Large intestine (tissue), 12 donors: ENCODE measurements at places on chromosomes 16 and 17. TPM values are rescaled to one million over a fixed set of nuclear protein-coding genes. Genes with fewer than 3 reads are reported as not detected.

The TBX2 gene
- 12.0 TPM for polyA plus RNA-seq

The CD300LF gene
- 2.2 TPM for polyA plus RNA-seq

The STH gene
- polyA plus RNA-seq = not detected

GRCh38 chr17:21573961-21574610, 118.2 kb upstream of the KCNJ18 start:
- DNase-seq = peak; percentile 14

The SOST gene
- not detected for polyA plus RNA-seq

The CCDC78 gene
- polyA plus RNA-seq = 1.9 TPM

DNA sequence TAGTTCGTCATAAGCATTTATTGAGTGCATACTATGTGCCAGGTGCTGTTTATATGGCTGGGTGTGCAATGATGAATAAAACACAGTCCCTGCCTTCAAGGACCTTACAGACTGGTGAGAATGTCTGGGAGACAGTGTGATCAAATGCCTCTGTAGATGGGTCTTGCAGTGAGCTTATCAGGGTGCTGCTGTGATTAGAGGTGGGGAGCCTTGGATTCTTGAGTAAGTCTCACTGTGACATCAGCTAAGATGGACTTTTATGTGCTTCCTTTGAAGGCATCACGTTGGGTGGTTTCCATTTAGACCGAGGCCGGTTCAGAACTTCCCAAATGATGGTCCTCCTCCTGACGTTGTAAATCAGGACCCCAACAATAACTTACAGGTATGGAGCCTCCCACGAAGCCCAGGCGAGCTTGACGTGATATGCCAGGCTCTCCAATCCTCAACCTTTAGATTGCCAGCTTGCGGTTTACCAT, 10.0 kb downstream of the HERPUD1 start:
- DNase-seq = no peak

GRCh38 chr16:55149622-55150021, 174.4 kb upstream of the IRX6 start:
- no peak for DNase-seq

The TEKT1 gene
- 0.25 TPM for polyA plus RNA-seq

The TP53TG3C gene
- polyA plus RNA-seq = not detected

- no peak for DNase-seq
Observed at GRCh38 chr17:67549820-67550219, 167.9 kb upstream of the NOL11 start.

GRCh38 chr17:74779948-74780400, 3.8 kb upstream of the NAT9 start:
- DNase-seq = no peak

The G6PC3 gene
- 57.5 TPM for polyA plus RNA-seq

DNA sequence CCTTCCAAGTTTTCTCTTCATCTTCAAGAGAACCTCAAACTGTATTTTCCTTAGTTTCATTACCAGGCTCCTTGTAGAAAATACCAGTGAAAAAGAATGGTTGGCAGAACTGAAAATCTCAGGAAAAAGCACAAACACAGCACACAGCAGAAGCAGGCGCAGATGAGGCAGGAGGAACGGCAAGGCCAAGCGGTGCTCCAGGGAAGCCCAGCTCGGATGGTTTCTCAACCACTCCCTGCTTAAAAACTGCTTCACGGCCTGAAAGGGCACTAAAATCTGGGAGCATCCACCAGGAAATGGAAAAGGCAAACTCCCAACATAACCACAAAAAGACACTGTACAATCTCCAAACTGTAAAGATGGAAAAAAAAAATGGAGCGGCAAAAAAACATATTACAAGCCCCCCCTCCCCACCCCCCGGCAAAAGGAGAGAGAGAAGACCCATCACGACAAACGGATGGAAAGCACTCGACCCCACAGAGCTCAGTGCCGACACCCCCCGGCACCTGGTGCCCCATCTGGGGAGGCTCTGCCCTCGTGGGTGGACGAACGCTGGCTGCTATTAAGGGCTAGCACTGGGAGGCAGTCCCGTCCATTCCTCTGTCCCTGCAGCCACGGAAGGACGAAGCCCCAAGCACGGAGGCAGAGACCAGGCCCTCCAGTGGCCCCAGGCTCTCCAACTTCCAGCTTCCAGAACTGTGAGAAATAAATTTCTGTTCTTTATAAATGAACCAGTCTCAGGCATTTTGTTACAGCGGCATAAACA, 127.5 kb downstream of the ZNF778 start:
- DNase-seq = no peak

- DNase-seq = no peak
Observed at GRCh38 chr16:57027067-57027466, 37.7 kb downstream of the NLRC5 start.

- no peak for DNase-seq
Observed at GRCh38 chr16:59116744-59117143, 382.6 kb upstream of the GOT2 start.

The PHAF1 gene
- 14.3 TPM for polyA plus RNA-seq

DNA sequence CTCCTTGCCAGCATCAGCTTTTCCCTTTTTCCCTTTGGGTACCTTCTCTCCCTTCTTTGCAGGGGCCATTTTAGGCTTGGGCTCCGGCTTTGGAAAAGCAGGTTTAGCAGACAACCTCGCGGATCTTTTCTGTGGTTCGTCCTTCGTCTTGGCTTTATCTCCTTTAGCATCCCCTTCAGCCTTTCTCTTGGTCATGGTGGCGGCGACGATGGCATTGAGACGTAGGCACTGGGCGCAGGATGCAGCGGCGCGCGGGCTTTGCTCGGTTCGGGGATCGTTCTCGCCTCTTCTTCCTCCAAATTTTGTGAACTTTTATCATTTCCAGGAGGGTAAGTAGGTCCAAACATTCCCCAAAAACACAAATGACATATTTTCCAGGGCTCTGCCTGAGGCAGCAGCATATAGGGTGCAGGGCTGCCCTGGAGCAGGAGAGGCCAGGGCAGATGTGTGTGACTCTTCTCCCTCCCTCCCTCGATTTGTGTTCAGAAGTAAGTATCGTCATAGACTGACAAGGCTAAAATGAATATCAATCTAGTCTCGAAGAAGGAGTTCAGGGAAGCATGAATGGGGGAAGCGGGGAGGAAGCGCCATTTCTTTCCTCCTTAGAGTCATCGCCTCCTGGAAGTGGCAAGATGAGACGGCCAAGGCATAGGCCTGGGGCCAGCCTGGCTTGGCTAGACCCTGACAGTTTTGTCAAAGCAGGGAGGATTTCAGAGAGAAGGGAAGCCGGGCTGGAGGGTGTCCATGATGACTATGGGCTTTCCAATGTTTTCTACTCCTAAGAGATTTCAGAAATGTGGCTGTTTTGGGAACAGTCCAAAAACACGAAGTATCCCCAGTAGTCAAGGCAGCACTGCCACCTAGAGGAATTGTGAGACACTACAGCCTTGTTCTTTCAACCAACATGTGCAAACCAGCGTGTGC, 13.2 kb downstream of the CHCT1 start:
- peak; percentile 37 for DNase-seq

- DNase-seq = peak; percentile 88
Observed at GRCh38 chr17:7237761-7238419, 1.4 kb downstream of the PHF23 start.

- no peak for DNase-seq
Observed at GRCh38 chr16:59108374-59108773, 374.3 kb upstream of the GOT2 start.

- no peak for DNase-seq
Observed at GRCh38 chr17:81322271-81323082, 27.4 kb upstream of the SLC38A10 start.

DNA sequence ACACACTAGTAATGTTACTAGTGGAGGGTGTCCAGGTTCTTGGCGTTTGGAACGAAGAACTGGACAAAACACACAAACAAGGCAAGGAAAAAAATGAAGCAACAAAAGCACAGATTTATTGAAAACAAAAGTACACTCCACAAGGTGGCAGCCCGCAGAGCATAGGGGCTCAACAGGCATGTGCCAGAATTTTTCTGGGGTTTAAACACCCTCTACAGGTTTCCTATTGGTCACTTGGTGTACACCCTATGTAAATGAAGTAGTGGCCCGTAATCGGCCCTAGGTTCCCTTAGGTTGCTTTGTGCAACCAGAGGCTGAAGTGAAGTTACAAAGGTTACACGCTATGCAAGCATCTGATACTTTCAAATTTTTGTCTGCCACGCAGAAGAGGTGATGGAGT, 8.1 kb downstream of the OR2C1 start:
- DNase-seq = no peak

GRCh38 chr16:306911-307370, 24.0 kb downstream of the PDIA2 start:
- DNase-seq = no peak

The RRN3 gene
- polyA plus RNA-seq = 41.7 TPM

- DNase-seq = no peak
Observed at GRCh38 chr16:85881436-85881835, 17.5 kb upstream of the IRF8 start.

The CNTD1 gene
- polyA plus RNA-seq = 3.0 TPM

The USP22 gene
- 103 TPM for polyA plus RNA-seq

DNA sequence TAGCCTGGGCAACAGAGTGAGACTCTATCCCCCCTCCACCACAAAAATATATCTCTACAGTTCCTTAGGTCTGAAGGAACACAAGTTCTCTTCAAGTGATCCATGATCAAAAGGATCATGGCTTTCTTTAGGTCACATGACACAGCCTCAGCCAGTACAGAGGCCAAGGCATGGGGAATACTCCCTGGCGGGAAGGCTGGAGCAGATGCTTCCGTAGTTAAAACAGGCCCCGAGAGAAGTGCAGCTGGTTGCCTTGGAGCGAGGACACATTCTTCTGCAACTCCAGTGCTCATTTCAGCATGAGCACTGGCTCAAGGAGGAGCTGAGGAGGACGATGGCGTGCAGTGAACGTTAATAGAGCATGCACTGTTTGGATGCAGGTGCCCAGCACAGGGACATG, 13.5 kb downstream of the CDIP1 start:
- DNase-seq = no peak

The KRT12 gene
- 0.16 TPM for polyA plus RNA-seq

DNA sequence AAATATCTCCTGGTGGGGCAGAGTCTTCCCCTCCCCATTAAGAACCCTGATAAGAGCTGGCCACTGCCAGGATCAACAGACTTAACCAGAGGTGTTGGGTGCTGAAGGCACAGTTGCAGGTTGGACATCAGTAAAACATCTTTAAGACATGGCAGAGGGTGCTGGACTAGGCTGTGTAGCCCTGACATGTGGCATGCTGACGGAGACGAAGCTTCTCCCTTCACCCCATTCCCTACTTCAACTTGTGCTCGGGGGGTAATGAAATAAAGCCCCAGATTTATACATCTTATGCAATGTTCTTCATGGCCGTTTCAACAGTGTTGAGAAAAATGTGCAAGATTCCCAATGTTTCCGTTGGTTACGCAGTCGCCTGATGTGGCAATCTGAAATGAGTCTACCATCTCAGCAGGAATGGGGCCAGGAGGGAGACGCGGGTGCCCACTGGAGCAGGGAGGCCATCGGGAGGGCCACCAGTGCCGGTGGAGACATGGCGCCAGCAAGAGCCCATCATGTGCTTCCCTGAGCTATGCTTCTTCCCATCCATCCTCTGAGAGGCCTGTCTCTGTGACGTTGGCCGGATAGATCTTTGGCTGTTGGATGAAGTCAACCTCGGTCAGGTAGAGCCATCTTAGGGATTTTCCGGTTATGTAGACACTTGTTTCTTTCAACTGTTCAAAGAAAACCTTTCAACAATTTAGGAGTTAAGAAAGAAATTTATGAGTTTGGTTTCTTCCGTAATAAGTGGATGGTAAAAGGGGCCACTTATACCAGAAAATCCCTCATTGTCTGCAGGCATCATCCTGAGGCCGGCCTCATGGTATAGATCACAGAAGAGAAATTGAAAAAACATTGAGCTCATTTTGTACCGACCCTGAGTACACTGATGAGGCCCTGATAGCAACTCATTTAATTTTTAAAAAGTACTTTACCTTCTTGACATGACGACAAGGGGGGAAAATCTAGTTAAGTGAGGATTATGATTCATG, 6.4 kb downstream of the IRF8 start:
- DNase-seq = no peak

DNA sequence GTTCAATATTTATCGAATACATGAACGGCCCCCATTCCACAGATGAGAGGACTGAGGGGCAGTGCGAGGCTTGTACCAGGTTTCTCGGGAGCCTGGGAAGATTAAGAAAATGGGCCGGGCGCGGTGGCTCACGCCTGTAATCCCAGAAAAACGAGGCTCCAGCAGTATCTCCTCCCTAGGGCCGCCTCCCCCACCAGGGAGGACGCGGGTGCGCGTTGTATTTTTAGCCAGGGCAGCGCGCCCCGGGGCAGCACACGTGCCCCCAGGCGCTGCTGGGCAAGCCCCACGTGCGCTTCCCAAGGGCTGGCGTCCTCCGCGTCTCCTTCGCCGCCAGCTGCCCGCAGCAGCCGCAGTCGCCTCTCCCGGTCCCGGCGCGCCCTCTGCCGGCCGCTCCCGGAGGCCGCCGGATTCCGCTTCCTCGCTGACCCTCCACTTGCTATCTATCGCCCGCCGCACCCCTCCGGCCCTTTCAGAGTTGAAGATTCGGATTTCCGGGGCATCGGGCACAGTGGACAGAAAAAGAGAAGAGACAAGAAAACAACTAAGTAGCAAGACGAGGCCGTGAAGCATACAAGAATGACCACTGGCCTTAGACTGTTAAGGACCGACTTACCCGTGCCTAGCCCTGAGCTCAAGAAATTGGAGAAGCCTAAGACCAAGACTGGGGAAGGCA, 1.9 kb upstream of the YBX2 start:
- DNase-seq = peak; percentile 74

DNA sequence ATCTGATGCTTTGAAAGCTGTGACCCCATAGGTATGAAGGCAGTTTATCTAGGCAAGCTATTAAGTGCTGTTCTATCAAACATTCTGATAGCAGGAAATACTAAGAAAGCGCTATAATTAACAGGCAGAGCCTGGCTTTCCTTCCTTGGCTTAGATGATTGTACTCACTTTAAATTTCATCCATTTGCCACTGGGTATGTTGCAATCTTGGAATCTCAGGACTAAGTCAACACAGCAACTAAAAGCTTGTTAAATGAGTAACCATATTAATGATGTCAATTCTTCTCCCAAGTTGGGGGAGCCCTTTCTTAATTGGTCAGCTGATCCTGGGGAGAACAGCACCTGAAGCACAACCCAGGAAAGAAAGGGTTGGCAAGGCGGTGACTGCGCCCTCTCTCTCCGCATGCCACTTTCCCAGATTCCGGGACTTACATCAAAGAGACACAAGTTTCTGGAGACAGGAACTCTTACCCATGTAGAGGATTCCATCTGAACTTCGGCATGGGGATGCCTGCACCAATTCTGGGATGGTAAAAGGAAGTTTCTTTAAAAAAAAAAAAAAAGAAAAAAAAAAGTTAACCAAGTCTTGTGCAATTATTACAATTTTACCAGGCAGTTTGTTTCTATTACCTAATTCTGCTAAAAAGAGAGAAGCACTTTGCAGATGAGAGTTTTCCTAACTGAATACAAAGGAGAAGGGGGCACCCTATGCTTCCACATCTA, 54.4 kb upstream of the ICAM2 start:
- peak; percentile 77 for DNase-seq

- peak; percentile 54 for DNase-seq
Observed at GRCh38 chr17:27282054-27282551, 11.8 kb upstream of the WSB1 start.

GRCh38 chr17:1905190-1905913, 75.5 kb downstream of the RPA1 start:
- peak; percentile 57 for DNase-seq
